ENCODE measurements at places on chromosomes 4 and X.

- no peak for DNase-seq
These were observed 3.9 kb downstream of the HMX1 start for GRCh38 chr4:8867624-8868320.

DNA sequence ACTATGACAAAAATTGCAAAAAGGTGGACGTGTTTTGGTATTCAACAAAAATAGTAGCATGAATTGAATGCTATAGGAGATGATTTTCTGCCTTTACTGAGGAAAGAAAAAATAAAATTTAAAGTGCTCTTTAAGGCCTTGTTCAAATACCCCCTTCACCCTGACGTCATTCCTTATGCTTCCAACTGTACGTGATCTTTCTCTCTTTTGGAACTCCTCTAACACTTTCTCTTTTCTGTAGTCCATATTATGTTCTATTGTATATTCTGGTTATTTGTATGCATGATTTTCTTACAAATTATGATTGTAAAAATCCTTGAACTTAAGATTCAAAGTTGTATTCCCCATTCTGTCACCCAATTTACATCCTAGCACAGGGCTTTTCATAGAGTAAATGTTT lies 100.5 kb downstream of the POU4F2 start:
- DNase-seq: no peak

DNA sequence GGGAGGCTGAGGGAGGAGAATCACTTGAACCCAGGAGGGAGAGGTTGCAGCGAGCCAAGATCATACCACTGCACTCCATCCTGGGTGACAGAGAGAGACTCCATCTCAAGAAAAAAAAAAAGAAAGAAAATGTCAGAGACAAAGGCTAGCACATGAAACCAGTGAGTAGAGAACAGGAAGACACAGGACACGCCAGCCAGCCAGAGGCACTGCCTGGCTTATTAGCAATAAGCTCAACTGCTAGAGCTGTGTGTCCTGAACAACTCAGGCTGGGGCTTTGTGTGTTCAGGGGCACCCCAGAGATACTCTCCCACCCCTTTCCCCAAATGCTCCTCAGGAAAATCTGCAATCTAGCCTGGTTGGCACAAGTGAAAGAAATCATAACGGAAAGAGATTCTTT lies 60.0 kb downstream of the RHOH start:
- no peak for DNase-seq

GRCh38 chr4:164251257-164251656 lies 502.7 kb upstream of the SMIM31 start:
- no peak for DNase-seq

DNA sequence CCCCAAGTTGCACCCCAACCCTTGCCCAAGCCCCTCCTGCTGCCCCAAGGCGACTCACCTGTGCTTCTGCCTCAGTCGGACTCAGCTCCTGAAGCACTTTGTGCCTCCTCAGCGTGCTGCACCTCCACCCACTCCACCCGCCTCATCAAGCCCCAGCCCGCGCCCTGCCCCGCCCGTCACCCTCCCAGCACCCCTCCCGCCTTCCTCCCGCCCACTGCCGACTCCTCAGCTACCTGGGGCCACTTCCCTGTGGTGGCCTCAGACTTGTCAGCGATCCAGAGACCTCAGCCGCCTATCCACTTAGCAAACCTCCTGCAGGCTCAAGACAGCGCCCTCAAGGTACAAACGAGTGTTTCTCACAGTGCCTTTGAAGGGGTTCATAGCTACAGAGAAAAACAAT lies 19.6 kb upstream of the IQCM start:
- no peak for DNase-seq
